ENCODE measurements at places on chromosomes 11 and 22.
A peak's percentile ranks its signal among the peaks of the same experiment; 100 is the strongest.

DNA sequence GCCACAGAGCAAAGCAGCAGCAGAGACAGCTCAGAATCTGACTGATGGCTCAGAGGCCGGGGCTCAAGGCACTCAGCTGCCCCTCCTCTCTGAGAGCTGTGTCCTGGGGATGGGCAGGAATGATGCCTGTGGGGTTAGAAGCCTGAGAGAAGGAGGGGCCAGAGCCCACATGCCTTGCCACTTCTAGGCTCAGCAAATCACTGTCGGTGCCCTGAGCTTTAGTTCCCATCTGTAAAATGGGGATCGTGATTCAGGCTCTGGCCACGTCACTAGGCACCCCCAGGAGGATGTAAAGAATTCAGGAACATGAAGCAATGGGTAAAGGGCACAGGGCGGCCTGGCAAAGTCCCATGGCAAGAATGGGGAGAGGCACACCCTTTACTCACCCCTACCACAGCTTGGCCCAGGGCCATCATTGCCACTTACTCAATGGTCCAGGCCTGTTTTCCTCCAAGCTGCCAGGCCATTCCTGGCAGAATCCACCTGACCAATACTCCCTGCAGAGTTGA, 3.4 kb upstream of the CDC42EP2 start:
- no peak for DNase-seq

DNA sequence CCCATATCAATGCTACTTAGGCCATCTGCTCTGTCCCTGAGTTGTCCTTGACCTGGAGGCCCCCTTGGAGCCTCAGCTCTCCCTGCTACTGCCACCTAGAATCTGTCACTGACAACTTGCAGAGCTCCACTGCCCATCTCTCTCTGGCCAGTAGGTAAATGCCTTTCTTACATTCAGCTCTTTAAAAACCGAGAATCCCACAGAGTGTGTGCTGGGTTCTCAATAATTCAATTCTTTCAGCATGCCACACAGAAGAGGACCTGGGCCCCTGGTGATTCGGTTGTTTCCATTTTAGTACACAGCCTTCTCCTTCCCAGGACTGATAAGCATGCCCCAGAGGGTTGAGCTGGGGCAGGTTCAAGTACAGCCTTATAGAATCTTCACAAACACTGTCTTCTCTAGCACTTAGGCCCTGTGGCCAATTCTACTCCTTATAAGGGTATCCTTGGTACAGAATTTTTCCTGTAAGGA, 22.0 kb upstream of the IPO7 start:
- no peak for DNase-seq

DNA sequence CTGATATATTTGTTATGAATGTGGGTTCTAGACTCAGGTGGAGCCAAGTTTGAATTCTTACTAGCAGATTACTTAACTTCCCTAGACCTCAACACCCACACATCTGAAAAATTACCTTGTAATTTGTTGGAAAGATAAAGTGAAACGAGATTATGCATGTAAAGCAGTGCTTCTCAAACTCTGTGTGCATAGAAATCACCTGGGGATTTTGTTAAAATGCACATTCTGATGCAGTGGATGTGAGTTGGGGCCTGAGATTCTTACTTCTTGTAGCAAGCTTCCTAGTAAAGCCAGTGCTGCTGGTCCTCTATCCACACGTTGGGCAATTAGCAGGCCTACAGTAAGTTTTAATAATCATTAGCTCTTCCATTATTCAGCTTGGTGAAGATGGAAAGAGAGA, 15.1 kb upstream of the CEP295 start:
- no peak for DNase-seq

DNA sequence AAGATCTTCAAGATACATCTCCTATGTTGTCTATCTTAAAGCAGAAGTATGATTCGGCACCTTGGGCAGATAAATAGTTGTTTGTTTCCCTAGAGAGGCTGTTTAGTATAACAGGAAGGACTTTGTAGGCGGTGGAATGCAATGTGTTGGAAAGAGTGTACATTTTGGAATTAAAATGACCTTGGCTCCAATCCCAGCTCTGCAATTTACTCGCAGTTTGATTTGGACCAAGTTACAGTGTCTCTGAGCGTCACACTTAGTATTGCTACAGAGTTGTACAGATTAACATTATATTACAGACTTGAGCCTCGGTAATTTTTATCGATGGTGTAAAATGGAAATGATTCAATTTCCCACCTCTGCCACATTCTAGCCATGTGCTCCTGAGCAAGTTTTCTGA, 265.3 kb downstream of the OPCML start:
- DNase-seq, result no peak

DNA sequence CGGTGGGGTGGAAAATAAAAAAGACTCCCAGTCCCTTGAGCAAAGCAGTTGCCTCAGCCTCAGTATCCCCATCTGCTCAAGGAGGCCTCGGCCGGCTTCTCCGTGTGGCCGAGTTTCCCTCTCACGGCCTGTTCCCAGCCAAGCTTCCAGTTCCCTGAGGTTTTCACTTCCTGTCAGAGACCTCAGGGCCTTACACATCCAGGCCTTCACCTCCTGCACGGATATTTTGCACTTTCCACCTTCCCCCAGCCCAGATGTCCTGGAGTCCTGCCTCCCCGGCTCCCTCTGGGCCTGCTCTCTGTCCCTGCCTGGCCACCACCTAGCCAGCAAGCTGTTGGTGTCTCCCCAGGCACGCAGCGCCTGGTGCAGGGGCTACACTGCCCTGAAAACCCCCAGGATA, 41.1 kb upstream of the CD82 start:
- DNase-seq, result no peak

GRCh38 chr11:41872426-41872825, 413.0 kb upstream of the LRRC4C start:
- DNase-seq, result no peak

GRCh38 chr11:32172848-32173834, 82.3 kb downstream of the RCN1 start:
- peak; percentile 61 for DNase-seq
